ENCODE measurements at places on chromosomes 7 and 10.
A peak's percentile ranks its signal among the peaks of the same experiment; 100 is the strongest.

DNA sequence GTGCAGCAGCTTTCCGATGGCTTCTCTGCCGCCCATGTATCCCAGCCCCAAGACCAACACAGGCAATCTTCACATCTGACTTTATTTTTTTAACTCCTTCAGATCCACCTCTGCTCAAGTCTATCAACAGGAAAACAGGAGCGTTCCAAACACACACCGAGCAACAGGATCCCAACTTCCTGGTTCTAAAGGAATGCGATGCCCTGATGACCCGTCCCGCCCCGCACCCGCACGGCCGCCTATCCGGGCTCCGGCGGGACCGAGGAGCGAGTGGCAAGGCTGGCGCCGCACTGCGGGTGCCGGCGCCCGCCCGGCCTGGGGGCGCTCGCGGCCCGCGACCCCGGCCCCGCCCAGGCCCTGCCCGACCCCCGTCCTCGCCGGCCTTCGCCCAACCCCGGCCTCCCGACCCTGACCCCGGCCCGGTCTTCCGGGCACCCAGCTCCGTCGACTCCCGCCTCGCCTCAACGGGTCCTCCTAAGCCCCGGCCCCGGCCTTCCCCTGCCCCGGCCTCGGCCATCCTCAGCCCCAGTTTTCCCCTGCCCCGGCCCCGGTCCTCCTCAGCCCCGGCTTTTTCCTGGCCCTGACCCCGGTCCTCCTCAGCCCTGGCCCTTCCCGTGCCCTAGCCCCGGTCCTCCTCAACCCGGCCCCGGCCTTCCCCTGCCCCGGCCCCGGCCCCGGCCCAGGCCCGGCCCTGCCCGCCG is 730 bp downstream of the LARP4B start:
- DNase-seq = peak; percentile 21

GRCh38 chr10:8726779-8727084 is 672.2 kb downstream of the GATA3 start:
- DNase-seq = no peak

GRCh38 chr10:65419629-65420028 is 1506.2 kb upstream of the LRRTM3 start:
- DNase-seq = no peak

DNA sequence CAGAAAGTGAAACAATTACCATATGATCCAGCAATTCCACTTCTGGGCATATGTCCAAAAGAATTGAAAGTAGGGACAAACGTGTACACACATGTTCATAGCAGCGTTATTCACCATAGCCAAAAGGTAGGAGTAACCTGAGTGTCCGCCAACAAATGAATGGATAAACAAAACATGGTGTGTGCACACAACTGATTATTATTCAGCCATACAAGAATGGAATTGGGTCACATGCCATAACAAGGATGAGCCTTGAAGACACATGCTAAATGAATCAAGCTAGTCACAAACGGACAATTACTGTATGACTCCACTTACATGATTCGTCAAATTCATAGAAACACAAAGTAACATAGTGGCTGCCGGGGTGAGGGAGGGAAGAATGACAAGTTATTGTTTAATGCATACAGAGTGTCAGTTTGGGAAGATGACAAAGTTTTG is 4.1 kb upstream of the OIT3 start:
- peak; percentile 65 for DNase-seq

GRCh38 chr7:102859084-102859798 is 53.6 kb upstream of the LRRC17 start:
- no peak for DNase-seq

GRCh38 chr10:103241262-103242011 is 4.2 kb upstream of the RPEL1 start:
- peak; percentile 39 for DNase-seq
